Muscle of arm (tissue), 14 donors: ENCODE measurements at places on chromosomes 7 and 10.

DNA sequence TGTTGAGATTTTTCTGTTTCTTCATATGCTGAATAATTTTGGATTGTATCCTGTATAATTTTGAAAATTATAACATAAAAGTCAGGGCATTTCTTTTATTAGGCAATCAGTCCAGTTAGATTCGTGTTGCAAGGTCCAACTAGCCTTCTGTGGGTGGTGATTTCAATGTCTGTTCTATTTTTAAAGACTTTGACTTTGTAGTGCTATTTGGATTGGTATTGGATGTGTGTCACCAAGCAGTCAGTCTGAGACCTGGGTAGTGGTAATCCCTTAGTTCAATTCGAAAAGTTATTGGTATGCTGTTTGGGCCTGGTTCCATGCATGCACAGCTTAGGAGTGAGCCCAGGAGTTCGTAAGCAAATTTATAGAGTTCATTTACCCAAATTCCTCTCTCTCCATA is 82.2 kb downstream of the EPDR1 start:
- DNase-seq: no peak

- peak; percentile 54 for DNase-seq
These were observed 464 bp downstream of the DENND2A start for GRCh38 chr7:140640060-140640637.

GRCh38 chr7:156173748-156174353 is 361.6 kb upstream of the SHH start:
- DNase-seq: no peak

GRCh38 chr7:74302745-74303221 is 13.6 kb downstream of the CLIP2 start:
- no peak for DNase-seq

- peak; percentile 81 for DNase-seq
These were observed 198.2 kb downstream of the MLLT10 start for GRCh38 chr10:21732067-21732772.

- no peak for DNase-seq
These were observed 5.8 kb upstream of the NCOA4 start for GRCh38 chr10:46035923-46036849.

DNA sequence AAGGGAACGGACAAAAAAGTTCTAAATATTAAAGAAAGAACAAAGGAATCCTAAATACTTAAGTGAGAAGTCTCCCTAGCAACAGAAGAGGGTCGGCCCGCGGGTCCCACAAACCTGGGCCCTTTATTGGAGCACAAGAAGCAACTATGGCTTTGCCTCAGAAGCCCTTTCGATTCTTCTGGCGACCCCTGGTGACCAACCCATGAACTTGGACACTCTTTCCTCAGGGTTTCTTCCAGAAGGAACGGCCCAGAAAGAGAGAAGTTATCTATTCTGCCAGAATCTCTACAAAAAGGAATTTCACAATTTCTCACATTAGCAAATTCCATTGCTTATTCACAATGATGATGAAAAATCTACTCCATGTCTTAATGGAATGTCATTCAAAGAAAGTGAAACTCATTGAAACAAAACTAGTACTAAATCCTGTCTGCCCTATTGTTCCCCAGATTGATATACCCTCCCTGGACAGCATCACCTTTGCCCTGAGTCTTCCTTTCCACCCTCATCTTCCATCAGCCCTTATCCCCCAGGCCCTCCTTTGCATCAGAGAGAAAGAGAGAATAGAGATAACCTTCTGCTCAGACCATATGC is 43.7 kb downstream of the CPVL start:
- peak; percentile 83 for DNase-seq

DNA sequence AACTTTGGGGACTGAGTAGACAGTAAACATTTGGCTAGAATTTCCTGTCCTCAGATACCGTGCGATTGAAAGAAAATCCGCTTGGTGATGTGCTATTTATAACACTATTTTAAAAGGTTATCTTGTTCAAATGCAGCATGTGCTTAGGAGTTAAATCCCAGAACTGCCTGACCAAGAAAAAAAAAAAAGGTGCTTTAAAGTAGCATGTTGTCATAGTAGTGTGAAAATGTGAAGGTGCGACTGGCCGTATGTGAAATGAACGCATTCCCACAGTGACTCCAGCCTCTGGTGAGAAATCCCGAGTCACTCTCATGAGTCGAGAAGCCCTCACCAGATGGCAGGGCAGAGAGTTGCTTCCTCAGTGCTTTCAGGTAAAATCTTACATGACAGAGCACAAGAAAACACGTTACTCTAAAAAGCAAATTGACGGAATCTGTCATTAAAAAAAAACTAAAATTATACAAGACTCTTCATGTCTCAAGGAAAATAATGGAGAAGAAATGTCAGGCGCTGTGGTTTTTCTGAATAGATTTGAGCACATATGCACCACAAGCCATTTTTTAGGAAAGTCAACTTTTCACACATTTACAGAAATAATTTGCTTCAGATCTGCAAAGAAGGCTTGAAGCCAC is 18.4 kb upstream of the KLF6 start:
- no peak for DNase-seq

DNA sequence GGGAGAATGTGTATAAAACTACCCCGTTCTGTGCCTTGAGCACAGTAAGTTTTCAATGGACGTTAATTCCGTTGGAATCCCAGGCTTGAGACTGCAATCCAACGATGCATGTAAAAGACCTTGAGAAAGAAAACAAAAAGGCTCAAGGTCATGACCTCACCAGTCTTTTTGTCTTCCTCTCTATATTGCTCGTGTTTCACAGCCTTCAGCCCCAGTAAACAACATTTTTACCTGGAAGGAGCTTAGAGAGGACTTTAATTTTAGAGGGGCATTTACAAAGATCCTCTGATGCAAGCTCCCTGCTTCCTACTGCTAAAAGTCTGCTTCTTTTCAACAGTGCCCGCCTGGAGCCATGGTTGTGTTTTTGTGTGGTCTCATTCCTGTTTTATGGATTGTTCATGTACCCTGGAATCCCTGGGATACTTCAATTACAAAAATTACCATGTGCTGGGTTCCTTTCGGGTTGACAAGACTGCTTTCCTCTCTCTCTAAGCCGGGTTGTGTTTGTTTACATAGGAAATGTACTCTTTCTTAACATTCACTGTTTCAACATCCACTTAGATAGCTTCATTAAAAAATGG is 320.1 kb upstream of the NFE2L3 start:
- DNase-seq: no peak

DNA sequence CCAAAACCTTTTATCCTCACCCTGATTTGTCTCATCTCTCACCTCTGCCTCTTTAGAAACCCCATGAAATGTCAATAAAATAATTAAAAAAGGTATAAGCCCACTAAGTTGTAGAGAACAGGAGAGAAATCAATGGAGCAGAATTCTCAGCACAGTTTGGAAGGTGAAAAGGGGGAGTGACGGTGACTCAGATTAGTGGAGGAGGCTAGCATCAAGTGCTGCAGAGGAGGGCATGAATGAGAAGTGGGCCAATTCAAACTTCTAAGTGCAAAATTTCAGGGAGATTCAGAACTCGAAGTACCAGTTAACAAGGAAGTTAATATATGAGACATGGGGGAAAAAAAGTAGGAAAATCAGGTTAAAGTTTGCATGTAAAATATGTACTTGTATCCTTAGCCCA is 34.9 kb upstream of the ETV1 start:
- DNase-seq: no peak
